ENCODE measurements at places on chromosomes 6 and 20.

GRCh38 chr6:24043848-24044247, 82.2 kb upstream of the NRSN1 start:
- no peak for DNase-seq

DNA sequence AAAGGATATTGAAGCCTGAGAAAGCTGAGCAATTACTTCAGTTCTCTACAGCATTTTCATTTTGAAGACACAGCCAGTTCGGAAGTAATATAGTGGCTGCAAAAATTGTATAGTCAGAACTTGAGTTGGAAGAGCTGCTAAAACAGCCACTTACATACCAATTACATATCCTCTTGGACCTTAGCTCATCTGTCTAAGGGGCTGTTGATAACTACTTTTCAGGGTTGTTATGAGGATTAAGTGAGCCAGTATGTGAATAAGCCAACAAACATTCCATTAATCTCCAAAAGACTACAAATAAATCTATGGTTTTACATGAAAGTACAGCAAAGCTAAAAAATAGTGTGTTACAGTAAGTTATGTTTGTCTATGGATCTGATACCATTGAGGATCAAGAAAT, 59.7 kb downstream of the TMEM200A start:
- no peak for DNase-seq

- no peak for DNase-seq
Measured at GRCh38 chr20:36569847-36570429, 3.5 kb upstream of the TGIF2 start.

GRCh38 chr6:56999049-56999448, 44.1 kb downstream of the BEND6 start:
- no peak for DNase-seq

- no peak for DNase-seq
Measured at GRCh38 chr20:62753626-62754025, 42.6 kb upstream of the MRGBP start.

DNA sequence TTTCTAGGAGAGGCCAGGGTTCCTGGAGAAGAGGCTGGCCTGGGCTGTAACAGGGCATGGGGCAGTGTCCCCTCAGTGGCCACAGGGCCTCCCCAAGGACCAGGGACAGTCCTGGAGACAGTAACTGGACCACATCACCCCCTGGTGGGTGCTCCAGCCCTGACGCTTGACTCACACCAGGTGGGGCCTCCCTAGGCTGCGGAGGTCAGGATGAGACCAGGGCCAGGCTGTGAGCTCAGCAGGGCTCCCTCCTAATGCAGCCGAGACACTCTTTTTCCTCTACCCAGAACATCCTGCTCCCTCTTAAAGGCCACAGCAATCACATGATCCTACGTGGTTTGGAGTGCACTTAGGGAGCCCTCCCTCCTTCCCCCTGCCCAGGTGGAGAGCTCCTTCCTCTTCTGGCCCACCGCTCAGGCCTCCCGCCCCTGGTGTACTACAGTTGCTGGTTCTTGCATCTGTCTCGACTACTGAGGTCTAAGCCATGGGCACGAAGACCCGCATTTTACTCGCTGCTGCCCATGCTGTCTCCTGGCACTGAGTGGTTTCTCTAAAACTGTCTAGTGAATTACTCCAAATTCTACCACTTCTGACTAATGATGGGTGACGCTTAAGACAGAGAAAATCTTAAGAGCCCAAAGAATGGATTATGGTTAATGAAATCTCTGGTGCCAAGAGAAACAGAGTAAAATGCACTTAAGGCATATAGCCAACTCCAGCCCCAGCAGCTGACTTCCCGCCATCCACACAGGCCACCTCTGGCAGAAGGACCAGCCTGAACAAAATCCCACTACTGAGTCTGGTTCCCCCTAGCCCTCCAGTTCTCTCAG, 166.1 kb upstream of the CST7 start:
- no peak for DNase-seq

GRCh38 chr6:25320459-25320858, 41.3 kb downstream of the CARMIL1 start:
- no peak for DNase-seq

Data from CD4-positive, alpha-beta T cell treated with Interleukin-2 at 100 ng/mL for 4 hours (primary cell).